Stimulated activated CD4-positive, alpha-beta T cell treated with anti-CD3 and anti-CD28 coated beads, Interleukin-4, amount 100 ng/mL, for 48 hours (primary cell): ENCODE measurements at places on chromosomes 7 and 10.

DNA sequence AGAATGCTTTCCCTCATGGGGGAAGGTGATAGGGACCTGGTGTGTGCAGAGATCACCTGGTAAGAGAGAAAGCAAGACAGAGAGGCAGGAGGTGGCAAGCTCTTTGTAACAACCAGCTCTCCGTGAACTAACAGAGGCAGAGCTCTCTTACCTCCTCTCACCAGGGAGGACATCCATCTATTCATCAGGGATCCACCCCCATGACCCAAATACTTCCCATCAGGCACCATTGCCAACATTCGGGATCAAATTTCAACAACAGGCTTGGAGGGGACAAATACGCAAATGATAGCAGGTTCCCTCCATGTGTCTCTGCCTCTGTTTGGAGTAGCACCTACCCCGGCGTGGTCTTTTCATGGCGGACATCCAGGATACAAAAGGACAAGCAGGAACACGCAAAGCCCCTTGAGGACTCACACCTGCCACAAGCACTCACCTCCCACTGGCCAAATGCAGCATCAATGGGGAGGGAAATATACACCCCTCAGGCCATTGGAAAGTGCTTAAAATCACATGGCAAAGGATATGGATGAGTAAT, 431.2 kb upstream of the AUTS2 start:
- DNase-seq, result no peak

- DNase-seq, result no peak
Measured at GRCh38 chr10:75202321-75203045, 8.1 kb upstream of the VDAC2 start.

DNA sequence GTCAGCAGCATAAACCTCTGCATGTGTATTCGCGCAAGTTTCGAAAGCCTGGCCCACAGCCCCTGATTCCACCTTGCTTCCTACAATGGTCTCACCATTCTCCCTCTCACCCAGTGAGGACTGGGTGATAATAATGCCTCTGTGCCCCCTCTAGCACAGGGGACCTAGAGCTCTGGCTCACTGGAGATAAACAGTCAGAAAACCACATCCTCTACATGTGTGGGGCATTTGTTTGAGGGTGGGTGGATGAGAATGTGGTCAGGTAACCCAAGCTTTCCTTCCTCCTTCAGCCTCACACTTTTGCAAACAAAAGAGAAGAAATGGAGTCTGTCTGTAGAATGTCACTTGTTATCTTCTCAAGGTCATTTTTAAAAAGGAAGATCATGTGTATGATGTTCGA, 373.5 kb downstream of the KCNMA1 start:
- DNase-seq, result no peak

DNA sequence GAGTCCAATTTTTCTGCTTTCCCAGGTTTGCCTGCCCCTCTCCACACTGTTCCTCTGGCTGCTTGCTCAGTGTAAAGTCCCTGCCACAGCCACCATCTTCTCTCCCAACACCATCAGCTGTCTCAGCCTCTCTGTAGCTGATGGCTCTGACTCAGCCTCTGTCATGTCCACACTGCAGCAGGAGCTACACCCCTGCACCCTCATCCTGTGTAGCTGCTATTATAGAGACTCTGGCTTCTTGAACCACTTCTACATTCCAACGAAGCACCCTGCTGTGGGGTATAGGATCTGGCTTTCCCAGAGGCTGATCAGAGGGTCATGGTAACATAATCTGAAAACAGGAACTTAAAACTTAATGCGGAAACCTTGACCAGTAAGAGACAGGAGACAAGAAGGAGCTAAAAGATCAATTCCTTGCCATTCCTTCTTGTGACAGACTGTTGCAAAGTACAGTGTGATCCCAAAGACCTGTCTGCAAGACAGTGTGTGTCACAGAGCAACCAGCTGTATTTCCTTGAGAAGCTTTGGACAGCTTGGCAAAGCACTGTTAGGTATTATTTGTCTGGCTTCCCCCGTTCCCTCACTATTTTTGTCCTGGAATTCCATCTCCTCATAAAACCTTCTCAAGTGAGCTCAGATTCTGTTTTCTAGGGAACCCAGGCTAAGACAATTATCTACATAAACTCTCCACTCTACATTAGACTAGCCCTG, 42.3 kb downstream of the NRCAM start:
- no peak for DNase-seq

DNA sequence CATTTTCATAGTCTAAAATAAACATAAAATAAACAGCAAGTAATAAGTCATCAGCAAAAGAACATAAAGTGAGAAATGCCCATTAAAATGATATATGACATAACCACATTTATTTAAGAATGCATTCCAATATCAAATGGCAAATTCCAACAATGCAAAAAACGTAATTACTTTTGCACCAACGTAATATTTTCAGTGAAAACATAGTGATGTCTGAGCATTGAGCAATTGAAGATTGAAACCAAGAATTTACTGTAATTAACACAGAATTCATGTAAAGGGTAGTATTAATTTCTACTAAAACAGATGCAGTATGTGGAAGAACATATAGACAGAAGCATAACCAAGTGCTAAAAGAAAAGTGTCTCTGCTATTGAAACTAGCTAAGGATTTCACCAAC, 123.0 kb upstream of the TNS3 start:
- DNase-seq, result no peak

DNA sequence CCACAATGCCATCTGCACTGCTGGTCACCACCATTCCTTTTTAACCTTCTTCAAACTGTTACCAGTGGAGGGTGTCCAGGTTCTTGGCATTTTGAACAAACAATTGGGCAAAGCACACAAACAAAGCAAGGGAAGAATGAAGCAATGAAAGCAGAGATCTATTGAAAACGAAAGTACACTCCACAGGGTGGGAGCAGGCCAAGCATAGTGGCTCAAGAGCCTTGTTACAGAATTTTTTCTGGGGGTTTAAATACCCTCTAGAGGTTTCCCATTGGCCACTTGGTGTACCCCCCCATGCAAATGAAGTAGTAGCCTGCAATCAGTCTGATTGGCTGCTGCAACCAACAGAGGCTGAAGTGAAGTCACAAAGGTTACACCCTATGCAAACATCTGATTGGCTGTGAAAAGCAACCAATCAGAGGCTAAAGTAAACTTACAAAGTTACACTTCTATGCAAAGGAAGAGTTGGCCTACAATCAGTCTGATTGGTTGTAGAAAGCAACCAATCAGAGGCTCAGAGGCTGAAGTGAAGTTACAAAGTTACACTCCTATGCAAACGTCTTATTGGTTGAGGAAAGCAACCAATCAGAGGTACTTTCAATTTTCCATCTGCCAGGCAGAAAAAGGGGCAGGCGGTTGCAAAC, 103.2 kb upstream of the WAC start:
- no peak for DNase-seq

DNA sequence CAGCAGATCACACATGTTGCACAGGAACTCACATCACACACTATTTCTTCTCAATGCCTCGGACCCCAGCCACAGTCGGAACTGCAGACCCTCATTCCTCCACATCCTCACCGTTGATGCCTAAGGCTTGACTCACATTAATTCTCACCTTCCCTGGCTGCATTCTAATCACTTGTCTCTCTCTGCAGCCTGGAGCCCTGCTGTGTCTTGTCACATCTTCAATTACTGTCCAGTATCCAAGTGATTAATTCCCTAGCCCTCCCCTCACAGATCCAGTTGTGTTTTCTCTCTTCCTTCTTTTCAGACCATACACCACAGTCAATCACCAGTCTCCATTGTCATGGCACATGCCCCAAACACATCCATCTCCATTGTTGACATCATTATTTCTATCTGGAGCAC, 592.4 kb upstream of the IGFBP3 start:
- DNase-seq, result no peak

DNA sequence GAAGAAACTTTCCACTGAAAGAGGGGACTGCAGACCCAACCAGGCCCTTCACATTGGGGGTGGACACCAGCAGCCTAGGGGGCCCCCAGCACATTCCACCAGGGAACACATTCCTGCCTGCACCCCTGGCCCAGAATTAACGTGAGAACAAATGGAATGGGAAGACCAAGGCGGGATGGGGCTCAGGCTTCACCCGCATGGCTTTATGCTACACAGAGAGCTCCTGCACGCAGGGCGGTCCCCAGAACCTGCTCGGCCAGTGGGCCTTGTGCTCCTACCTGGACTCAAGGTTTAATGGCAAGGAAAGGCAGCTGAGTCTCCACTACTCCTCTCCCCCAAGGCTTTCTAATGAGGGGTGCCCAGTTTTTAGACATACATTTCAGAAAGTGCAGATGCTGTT, 146.3 kb upstream of the GPR26 start:
- no peak for DNase-seq
